ENCODE measurements at places on chromosomes 12 and 14.

- no peak for DNase-seq
Observed at GRCh38 chr14:59020382-59020781, 168.1 kb upstream of the DAAM1 start.

GRCh38 chr14:95519699-95520098 is 3.2 kb upstream of the SYNE3 start:
- peak; percentile 95 for DNase-seq

DNA sequence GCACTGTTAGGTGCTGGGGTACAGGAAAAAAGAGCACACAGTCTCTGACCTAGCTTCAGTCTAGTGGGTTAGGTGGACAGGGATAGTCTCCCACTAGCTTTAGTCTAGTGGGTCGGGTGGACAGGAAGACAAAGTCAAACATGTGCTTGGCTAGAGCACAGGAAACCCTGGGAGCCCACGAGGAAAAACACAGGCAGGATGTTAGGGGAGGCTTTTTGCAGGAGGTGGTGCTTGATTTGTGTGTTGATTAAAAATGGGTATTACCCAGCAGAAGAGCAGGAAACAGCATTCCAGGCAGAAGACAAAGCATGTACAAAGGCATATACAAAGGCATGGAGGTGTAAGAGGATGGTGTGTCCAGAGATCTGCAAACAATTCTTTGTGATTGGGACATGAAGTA is 23.3 kb downstream of the SLC38A2 start:
- no peak for DNase-seq

- DNase-seq, result no peak
Observed at GRCh38 chr14:90062127-90062794, 467 bp downstream of the KCNK13 start.

- no peak for DNase-seq
Observed at GRCh38 chr12:27462151-27462694, 15.7 kb downstream of the SMCO2 start.

- no peak for DNase-seq
Observed at GRCh38 chr12:68229956-68230355, 4.3 kb upstream of the IL26 start.

GRCh38 chr14:93107453-93107852 is 8.3 kb downstream of the ITPK1 start:
- DNase-seq, result no peak

DNA sequence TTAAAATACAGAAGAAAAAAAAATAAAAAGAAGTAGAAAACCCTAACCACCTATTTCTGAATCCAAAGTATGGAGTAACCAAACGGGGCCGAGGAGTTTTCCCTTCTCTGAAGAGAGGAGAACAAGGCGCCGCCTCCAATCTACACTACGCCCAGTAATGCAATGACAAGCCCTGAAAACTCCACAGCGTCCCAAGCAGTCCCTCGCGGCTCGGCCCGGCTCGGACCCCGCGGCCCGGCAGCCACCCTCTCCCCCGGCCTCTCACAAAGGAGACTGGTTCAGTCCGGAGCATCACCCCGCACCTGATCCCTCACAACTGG is 371 bp downstream of the CHD8 start:
- no peak for DNase-seq

DNA sequence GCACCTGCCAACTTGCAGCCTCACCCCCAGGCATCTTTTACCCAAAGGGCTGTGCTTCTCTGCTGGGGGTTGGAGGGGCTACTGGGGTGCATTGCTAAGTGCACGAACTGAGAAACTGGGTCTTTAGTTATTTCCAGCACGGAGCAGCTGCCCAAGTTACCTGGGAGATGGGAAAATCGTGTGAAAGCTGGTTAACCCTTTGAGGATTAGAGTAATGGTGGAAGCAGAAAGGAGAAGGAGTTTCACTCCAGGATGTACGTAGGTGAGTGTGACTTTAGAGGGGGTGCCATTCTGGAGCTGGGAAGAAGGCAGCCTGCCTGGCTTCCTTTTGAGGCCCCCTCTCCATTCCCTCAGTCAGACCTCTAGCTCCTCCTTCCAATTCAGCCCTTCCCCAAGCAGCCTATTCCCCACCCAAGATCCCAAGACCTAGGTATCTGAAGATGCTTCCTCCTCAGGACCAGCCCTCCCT is 1.0 kb upstream of the ADCY6 start:
- peak; percentile 80 for DNase-seq

DNA sequence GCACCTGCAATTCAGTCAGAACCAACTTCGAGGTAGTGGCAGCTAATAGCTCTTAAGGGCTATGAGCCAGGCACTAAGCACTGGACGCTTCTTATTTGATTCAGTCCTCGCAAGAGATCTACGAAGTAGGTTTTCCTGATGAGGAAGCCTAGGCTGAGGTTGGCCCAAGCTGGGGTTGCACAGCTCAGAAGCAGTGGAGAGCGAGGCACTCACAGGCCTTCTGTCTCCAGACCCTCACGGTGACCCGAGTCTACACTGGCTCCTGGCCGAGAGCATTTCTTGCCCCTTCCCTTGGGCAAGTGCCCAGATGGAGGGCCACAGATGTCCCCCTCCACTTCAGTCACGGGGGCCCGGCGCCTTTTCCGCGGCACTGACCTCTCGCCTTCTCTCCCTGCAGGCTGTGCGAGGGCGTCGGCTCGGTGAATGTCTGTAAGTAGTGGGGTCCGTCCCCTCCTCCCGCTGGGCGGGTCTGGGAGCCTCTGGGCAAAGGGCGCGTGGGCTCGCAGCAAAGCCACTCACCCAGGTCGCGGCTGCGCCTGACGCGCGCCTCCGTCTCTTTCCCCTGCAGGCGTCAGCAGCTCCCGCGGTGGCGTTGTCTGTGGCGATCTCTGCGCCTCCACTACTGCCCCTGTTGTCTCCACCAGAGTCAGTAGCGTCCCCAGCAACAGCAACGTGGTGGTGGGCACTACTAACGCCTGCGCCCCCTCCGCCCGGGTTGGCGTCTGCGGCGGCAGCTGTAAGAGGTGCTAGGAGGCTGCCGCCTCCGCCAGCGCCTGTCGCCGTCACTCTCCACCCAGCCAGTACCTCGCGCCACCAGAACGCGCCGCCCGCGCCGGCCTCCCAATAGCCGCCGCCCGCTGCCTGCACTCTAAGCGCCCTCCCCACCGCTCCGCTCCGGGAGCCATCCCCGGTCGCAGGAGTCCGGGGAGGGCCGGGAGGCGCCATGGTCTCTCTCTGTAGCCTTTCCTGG is 13.1 kb downstream of the KRT83 start:
- no peak for DNase-seq

GRCh38 chr14:27096091-27096490 is 498.3 kb upstream of the NOVA1 start:
- DNase-seq, result no peak

DNA sequence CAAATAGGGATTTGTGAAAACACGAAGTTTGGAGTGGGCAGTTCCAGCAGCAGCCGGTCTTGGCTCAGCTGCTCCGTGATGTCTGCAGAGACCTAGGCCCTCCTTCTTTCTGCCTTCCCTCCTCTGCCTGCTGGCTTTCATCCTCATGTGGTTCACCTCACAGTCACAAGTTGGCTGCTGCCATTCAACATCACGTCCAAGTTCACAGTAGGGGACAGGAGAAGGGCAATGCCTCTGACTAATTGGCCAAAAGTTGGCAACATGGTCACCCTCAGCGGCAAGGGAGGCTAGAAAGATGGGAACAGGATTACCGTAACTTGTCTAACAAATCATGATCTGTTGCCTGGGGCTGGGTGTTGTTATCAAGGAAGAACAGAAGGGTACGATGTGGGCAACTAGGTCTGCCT is 7.8 kb upstream of the CACNA2D4 start:
- no peak for DNase-seq

GRCh38 chr14:36275741-36276140 is 44.7 kb downstream of the MBIP start:
- DNase-seq, result no peak

DNA sequence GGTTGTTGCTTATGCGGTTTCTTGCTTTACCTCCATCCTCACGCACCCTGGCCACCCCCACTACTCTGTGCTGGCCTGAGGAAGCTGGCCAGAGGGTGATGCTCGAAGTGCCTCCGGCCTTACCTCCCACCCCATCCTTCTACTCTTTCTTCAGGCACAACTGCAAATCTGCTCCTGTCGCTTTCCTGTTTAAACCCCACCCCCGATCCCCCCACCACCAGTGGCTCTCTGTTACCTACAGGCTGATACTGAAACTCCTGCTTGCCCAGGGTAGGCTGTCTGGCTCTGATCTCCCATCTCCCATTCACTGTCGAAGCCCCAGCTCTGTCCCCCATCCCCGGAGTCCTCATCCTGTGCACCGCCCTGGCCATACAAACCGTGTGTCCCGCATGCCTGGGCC is 111.5 kb downstream of the PRMT8 start:
- no peak for DNase-seq

DNA sequence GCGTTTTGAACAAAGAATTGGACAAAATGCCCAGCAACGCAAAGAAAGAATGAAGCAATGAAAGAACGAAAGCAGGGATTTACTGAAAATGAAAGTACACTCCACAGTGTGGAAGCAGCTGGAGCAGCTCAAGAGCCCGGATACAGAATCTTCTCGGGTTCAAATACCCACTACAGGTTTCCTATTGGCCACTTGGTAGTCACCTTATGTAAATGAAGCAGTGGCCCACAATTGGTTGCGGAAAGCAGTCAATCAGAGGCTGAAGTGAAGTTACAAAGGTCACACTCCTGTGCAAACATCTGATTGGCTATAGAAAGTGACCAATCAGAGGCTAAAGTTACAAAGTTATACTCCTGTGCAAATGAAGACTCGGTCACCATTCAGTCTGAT is 15.0 kb upstream of the PPP1R13B start:
- DNase-seq, result no peak

DNA sequence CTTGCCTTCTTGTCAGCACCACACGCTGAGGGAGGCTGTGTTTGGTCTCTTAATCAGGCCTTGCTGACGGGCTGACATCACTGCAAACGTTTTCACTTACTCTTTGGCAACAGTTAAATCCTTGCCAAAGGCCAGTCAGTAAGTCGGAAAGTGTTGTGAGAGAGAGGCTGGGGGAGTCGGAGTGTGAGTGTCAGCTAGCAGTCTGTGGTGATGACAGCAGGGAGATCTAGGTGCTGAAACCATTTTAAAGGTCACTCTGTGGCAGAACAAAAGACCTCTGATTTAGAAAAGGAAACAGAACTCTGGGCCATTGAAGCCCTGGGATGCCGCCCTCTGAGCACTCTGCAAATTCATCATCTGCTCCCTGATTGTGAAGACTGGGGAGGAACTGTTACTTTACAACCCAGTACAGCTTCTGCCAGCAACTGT is 143.5 kb downstream of the PAX9 start:
- DNase-seq, result no peak

DNA sequence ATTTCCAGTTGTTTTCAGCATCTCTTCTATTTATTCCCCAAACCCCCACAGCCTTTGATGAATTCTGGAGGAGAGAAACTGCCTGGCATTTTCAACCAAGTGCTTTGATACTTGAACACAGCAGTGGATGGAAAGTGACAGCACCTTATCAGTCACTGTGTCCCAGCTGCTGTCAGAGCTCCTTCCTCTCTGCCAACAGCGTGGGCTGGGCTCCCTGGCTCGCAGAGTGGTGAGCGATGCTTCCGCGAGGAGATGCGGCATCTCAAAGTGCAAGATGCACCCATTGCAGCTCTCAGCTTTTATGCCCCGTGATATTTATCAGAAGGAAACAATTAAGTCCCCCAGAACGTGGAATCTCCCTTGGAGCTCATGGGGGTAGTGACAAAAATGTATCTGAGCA is 72.6 kb upstream of the TCL1A start:
- no peak for DNase-seq

DNA sequence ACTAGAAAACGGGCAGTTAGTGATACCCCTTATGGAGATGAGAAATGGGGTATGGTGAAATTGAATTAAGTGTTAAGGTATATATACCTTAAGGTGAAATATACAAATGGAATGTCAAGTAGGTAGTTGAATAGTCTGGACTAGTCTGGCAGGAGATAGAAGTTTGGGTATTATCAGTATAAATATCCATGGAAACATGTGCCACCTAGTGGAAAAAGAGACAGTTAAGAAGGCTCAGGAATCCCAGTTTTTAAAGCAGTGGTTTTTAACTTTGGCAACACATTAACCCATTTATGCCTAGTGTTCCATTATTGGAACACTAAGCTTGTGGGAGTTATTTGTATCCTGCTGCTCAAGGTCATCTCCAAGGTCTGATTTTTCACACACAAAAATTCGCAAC is 38.6 kb upstream of the TPH2 start:
- no peak for DNase-seq

DNA sequence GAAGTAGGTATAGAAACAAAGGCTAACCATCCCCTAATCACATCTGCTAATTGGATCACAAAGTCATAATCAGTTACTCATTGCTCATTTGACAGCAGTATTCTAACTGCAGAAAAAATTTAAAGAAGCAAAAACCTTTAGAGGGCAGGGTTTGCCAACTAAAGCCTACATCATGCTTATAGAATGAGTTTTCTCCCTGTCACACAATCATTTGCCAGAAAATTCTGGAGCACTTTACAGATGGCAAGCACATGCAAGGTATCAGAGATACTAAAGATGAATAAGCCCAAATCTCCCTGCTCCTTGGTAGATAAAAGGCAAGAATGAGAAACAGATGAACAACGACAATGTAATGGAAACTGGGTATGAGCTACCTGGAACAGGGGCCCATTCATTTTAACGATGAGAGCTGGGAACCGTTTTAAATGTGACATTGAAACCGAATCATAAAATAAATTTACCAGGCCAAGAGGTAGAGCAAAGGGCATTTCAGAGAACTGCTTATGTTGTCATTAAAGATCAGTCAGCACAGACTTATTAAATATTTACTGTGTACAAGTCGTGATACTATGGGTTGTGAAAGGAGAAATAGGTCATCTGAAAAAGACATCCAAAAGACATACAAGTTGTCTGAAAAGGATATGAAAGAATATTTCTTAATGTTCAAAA is 211.4 kb upstream of the ABCD2 start:
- DNase-seq, result no peak

- no peak for DNase-seq
Observed at GRCh38 chr14:50533241-50533705, 904 bp upstream of the MAP4K5 start.

Measured in vagina (tissue), 2 donors.